ENCODE measurements at places on chromosomes 12 and 14.

- no peak for DNase-seq
Measured at GRCh38 chr14:87014856-87015255, 978.1 kb downstream of the GALC start.

DNA sequence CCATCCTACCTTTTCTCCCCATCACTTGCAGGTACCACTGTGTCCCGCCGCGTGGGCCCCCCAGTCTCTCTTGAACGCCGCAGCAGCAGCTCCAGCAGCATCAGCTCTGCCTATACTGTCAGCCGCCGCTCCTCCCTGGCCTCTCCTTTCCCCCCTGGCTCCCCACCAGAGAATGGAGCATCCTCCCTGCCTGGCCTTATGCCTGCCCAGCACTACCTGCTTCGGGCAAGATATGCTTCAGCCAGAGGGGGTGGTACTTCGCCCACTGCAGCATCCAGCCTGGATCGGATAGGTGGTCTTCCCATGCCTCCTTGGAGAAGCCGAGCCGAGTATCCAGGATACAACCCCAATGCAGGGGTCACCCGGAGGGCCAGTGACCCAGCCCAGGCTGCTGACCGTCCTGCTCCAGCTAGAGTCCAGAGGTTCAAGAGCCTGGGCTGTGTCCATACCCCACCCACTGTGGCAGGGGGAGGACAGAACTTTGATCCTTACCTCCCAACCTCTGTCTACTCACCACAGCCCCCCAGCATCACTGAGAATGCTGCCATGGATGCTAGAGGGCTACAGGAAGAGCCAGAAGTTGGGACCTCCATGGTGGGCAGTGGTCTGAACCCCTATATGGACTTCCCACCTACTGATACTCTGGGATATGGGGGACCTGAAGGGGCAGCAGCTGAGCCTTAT lies 9.2 kb downstream of the ARHGAP9 start:
- no peak for DNase-seq

DNA sequence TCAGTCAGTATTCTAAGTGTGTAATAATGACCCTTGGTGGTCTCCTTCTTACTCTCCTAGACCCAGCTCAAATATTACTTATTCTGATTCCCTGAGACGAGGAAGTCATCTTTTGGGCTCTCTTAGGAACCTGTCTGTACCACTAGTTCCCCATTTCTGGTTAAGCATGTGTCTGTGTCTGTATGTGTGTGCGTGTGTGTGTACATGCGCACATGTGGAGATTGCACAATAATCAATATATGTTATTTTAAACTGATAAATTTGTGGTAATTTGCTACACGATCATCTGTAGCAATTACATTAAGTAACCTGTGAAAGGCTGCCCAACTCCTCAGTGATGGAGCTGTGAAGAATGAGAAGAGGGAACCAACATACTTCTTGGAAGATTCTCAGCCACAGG lies 132.2 kb downstream of the ASCL4 start:
- no peak for DNase-seq

GRCh38 chr12:72448089-72448488 lies 175.9 kb downstream of the TRHDE start:
- DNase-seq, result no peak

DNA sequence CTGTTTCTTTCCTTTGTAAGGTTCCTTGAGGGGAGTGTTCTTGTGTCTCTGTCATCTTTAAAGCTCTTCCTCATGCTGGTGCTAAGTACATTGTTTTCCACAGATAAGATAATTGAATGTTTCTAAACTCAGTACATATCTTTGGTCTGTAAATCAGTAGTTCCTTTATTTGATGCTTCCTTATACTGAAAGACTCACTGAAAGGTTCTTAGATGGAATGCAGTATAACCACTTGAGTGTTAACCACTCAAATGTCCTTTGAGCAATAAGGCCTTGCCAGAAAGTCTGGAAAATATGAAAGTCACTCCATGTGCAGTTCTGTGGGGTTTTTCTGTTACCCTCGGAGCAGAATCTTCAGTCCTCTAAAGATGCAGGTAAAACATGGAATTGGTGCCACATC lies 23.0 kb upstream of the RNU6-8 start:
- no peak for DNase-seq

GRCh38 chr14:101556131-101556530 lies 5.2 kb upstream of the DIO3 start:
- no peak for DNase-seq

DNA sequence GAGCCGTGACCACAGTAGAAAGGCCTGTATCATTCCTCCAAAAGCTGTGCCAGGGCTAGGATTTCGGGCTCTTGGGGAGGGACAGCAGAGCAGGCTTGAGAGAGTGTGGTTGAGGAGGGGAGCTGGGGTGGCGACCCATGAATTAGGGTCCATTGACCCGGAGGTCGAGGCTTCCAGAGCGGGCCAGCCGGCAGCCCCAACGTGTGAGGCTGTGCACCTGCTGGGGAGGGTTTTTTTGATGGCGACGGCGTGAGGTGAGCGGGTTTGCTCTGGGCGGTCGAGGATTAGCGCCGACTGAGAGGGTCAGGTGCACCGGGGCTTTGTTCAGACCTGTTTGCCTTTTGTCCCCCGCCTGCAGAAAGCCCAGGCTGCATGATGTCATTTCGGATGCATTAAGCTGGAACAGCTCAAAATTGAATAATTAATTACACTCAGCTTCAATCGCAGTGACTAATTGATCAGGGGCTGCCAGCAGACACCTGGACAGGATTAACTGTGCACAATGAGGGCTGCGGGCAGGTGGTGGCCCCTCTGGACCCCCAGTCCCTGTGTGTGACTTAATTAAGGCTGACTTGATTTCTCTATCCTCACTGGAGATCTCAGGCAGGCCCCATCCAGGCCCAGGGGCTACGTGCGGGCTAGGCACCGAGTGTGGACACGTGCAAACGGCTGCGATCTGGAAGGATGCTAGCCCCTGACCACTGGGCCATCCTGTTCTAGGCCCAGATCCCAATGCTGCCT lies 42.1 kb upstream of the MEG3 start:
- no peak for DNase-seq

DNA sequence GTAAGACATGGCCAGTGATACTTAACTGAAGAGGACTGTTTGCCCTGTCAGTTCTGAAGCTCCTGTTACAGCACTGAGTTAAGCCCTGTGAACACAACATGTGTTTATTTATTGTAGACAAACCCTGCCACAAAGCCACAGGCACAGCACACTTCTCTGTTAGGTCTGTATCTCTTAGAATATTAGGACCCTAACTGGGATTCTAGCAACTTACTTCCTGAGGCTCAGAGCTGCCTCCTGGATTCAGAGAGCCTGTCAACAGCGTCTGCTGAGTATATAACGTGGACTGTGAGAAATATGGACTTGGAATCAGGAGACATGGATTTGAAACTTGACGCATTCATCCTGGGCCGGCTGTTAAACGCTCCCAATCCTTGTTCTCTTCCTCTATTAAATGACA lies 135.0 kb upstream of the HIF1A start:
- no peak for DNase-seq

- no peak for DNase-seq
Measured at GRCh38 chr12:39682689-39683477, 63.3 kb upstream of the ABCD2 start.

DNA sequence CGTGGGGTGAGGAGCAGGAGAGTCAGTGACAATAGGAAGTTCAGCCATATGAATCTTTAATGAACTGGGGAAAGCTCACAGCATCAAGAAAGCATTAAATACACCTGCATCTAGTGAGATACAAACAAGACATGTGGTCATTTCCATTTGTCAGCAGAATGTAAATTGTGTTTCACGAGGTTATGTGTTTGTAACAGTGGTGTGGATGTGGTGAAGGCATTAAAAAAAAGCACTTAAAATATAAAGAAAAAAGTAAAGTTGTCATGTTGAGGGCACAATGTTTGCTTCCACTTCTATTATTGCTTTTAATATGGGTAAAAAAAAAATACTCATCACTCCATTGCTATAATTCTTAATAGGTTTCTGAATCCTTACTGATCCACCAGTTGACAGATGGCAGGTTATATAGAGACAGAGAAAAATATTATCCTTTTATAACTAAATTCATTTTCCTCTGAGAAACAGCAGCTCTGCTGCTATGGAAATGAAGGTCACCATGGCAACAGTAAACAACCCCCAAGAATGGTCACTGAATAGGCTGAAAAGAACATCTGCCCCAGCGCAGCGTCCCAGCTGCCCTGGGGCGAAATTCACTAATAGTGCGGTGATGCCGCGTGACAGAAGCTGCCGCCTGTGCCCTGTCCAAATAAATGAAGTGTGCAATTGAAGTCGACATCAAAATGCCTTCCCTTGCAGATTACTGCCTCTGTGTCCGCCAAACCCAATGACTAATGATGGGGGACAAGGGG lies 226.1 kb downstream of the FOXN3 start:
- no peak for DNase-seq

GRCh38 chr12:48221645-48222044 lies 18.6 kb upstream of the OR10AD1 start:
- no peak for DNase-seq

DNA sequence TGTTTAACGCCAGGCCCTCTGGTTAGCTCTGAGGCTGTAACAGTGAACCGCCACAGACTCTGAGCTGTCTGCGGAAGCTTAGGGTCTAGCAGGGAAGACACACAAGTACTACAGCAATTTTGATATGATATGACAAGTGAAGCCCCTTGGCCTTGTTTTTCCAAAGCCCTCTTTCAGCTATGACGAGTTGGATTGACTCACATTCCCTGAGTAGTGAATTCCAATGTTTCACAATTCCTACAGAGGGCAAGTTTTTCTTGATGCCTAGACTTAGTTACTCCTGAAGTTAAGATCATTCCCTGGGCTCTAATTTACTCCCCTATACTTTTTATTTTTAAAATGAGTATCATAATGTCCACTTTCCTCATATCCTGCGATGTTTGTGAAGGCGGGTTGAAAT lies 53.3 kb upstream of the CISTR start:
- no peak for DNase-seq

DNA sequence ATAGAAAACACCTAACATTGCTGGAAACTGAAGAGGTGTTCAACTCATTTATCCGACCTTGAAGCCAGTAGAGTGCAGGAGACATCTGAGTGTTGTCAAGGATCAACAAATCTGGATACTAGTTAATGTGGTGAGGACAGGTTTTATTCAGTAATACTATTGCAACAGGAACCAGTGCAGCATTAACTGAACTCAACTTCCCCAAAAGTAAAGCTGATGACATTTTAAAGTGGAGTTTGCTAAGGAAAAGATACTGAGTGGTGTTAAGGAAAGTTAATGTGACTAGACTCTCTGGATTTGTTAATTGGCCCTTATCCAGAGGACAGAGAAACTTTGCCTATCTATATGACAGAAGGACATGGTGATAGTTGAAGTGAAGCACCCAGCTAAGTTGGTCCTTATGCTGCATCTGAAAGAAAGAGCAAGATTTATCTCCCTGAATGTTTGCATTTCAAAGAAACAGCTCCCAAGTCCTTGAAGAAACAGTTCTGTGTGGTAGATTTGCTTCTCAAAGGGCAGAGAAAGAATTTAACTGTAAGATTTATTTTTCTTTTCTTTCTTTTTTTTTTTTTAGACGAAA lies 1.2 kb upstream of the CLEC7A start:
- DNase-seq, result no peak

- DNase-seq, result no peak
Measured at GRCh38 chr14:103533999-103534575, 5.1 kb downstream of the TRMT61A start.

GRCh38 chr12:50200552-50201273 lies 33.5 kb upstream of the CERS5 start:
- DNase-seq, result no peak

DNA sequence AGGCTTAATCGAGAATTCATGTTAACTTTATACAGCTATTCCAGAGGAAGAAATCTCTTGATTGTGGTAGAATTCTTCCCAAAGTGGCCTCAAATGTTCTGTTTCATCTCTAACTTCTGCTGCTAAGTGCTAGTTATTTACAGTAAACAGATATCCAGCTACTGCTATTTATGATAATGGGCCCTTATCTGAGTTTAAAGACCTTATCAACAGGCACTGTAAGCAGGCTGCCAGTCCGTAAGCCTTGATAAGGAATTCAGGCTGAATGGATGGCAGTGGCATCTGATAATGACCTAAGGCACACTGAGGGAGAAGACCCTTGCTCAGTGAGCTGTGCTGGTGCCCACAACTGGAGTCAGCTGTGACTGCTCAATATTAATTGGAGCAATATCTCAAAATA lies 59.0 kb downstream of the PAX9 start:
- DNase-seq, result no peak

DNA sequence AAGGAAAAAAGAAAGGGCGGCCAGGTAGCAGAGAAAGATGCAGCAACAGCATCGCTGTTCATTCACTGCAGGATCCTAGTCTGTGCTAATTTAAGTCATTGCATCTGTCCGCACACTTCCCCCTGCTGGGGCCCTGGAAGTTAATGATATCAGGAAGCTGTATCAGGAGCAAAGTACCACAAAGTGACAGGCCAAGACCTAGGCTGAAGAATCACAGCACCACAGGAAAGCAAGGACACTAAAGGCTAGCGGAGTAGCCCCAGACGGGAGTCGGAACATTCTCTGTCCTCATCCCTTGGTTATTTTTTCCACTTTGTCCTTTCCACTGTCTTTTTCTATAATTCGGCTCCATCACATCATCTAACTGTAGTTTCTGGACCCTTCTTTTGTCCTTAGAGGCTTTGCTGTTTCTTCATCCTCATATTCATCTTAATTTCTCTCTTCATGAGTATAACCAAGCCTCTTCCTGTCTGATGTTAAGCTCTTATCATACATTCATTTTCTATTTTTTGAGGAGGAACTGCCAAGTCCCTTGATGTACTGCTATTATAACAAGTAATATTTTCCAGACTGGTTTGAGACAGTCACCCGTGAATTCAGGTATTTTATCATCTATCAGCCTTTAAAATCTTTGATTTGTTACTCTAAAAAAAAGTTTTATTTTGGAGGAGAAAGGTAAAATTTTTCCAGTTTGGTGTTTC lies 28.3 kb downstream of the DUSP16 start:
- no peak for DNase-seq

GRCh38 chr12:18160901-18161300 lies 70.9 kb upstream of the RERGL start:
- no peak for DNase-seq

GRCh38 chr12:59787610-59788009 lies 191.8 kb downstream of the SLC16A7 start:
- DNase-seq, result no peak

GRCh38 chr14:23660290-23661226 lies 24.4 kb downstream of the DHRS2 start:
- no peak for DNase-seq

DNA sequence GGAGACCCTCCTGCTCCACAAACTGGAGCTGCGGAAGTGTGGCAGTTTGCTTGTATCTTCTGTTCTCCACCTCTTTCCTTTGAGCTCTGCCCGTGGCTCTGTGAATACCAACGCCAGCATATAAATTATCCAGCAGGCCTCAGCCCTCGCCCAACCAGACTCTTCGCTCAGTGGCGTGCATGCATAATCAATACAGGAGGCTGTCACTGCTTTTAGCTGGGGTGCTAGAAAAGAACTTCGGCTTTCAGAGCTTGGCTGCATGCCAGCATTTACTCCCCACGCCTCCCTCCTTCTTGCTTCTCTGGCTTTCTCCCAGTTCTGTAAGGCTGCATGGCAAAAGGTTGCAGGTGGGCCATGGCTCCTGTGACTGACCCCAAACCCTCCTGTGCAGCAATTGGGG lies 26.9 kb downstream of the NRXN3 start:
- DNase-seq, result no peak

All from stimulated activated CD4-positive, alpha-beta T cell treated with anti-CD3 and anti-CD28 coated beads, Interleukin-4, amount 100 ng/mL, for 24 hours (primary cell).